ENCODE measurements at places on chromosomes 11 and 22.

DNA sequence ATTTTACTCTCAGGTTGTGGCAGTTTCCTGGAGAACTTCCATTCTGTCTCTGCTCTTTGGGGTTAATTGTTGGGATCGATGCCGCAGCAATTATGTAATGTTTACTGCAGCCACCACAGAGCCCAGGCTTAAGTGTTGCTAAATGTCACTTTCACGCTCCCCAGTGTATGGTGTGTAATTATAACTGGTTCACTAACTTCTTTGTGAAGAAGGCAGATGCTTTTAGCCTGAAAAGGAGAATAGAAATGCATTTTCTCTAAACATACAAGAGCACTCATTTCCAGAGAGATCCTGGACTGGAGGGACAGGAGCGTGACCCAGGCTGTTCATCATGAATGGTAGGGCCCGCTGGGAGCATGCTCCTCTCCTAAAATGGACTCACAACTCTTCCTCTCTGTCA is 132.2 kb upstream of the PLET1 start:
- no peak for DNase-seq

GRCh38 chr22:50697667-50698506 is 25.3 kb downstream of the SHANK3 start:
- no peak for DNase-seq

- DNase-seq = no peak
These were observed 240.6 kb downstream of the ETS1 start for GRCh38 chr11:128346804-128347203.

- peak; percentile 72 for DNase-seq
These were observed 1.6 kb downstream of the MCAM start for GRCh38 chr11:119315131-119316015.

GRCh38 chr22:19986410-19987341 is 29.9 kb downstream of the ARVCF start:
- DNase-seq = peak; percentile 73

GRCh38 chr22:28435140-28435768 is 244.4 kb downstream of the TTC28 start:
- no peak for DNase-seq

DNA sequence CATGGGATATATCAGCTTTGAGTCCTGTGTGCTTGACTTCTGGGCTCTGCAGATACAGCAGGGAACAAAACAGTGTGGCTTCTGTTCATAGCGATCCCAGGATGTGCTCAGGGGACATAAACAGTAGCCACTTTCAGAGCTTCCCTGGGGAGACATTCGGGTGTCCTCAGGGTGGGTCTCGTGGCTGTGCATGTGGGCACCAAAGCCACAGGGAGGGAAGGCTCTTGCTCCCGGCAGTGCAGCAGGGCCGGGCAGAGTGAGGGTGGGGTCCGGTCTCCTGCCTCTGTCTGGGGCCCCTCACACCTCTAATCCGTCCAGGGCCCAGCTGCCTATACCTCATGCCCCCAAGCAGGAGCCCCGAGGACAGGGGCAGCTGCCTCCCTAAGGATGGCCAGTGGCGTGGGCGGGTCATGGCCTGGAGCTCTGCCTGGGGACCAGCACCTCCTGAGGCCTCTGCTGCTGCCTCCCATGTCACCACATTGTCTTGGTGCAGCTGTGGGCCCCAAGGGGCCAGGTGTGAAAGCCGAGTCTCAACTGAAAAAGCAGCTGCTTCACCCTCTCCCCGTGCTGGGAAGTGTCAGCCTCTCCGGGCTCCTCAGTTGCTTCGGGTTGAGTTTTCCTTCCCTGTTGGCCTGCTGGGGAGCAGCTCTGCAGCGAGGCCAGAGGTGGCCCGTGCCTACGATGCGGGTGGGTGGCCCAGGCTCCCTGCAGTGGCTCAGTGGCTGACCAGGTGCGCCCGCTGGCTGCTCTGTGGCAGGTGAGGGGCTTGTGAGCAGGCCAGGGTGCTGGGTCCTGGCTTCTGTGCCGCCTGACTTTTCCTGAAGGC is 3.8 kb downstream of the TPCN2 start:
- DNase-seq = no peak

- DNase-seq = peak; percentile 88
These were observed 43.9 kb downstream of the CCDC34 start for GRCh38 chr11:27319072-27319471.

DNA sequence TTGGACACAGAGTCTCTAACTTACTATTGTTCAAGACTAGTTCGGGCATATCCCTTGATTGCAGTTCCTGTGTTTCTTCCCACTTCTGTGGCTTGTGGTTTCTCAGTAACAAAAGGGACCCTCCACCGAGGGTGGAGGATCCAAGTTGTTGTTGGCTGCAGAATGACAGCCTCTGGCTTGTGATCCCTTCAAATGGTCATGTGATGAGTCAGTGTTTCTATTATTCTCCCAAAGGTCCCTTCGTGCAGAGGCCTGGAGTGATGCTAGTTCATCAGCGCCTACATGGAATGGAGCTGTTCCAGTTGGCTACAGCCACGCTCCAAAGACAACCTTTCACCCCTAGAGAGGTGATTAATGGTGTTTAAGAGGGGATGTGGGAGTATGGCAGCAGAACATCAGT is 2.6 kb upstream of the VWCE start:
- DNase-seq = peak; percentile 93

- DNase-seq = no peak
These were observed 48.7 kb downstream of the IGLL5 start for GRCh38 chr22:22936180-22936914.

- DNase-seq = no peak
These were observed 4.3 kb downstream of the TNFRSF13C start for GRCh38 chr22:41922328-41922727.
